H1 (cell line): ENCODE measurements at places on chromosomes 2 and 18. TPM values are rescaled to one million over a fixed set of nuclear protein-coding genes. Genes with fewer than 3 reads are reported as not detected.

DNA sequence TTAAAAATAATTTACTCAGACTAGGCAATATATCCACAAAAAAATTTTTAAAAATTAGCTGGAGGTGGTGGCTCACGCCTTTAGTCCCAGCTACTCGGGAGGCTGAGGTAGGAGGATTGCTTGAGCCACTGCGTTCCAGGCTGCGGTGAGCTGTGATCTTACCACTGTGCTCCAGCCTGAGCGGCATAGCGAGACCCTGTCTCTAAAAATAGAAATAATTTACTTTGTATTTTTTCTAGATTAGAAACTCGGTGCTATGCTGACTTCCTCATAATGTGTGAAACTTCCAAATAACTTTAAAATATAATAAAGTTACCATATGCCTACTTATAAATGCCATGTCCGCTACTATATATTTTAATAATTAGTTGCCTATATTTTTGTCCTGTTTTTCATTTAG, 6.7 kb downstream of the PPIG start:
- H3K4me1 ChIP-seq, result no peaks in the 10 kb centered on the region; the same call in 1 of the 2 replicates
- no peaks in the 10 kb centered on the region for H3K27me3 ChIP-seq
- no peak overlapping the region for H3K4me3 ChIP-seq
- H3K27ac ChIP-seq, result no peak overlapping the region

DNA sequence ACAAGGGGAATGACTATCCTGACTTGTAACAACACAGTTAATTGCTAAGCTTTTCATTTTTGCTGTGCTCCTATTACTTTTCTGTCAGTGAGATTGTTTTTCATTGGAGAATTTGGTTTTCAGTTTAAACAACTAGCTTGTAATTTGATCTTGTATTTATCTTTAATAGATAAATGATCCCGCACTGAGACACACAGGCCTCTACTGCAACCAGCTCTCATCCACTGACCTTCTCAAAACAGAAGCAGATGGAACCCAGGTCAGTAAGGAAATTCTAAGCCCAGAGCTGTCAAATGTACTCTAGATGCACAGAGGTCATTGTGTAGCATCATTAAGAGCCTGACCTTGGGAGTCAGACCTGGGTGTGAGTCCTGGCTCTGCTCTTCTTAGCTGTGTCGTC, 30.7 kb downstream of the PTRHD1 start:
- peaks cover 2% of the 10 kb centered on the region for H3K27me3 ChIP-seq
- peaks cover 3% of the 10 kb centered on the region; the same call in 1 of the 2 replicates for H3K36me3 ChIP-seq
- no peak overlapping the region for H3K27ac ChIP-seq
- H3K4me1 ChIP-seq, result no peaks in the 10 kb centered on the region

- H3K36me3 ChIP-seq, result no peaks in the 10 kb centered on the region
- no peaks in the 10 kb centered on the region for H3K27me3 ChIP-seq
- peak overlapping the region; percentile 89 for H3K27ac ChIP-seq
- peaks cover 33% of the 10 kb centered on the region for H3K4me1 ChIP-seq
- H3K4me3 ChIP-seq, result peak overlapping the region; percentile 68
Measured at GRCh38 chr2:231613331-231613662, 20.6 kb downstream of the TEX44 start.

DNA sequence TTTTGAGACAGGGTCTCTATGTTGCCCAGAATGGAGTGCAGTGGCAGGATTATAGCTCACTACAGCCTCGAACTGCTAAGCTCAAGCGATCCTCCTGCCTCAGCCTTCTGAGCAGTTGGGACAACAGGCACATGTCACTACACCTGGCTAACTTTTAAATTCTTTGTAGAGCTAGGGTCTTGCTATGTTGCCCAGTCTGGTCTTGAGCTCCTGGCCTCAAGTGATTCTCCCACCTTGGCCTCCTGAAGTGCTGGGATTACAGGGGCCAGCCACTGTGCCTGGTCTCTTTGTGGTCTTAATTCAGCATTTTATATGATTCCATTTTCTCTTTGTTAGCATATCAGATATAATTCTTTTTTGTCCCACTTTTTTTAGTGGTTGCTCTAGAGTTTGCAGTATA, 34.1 kb downstream of the CEP192 start:
- H3K4me1 ChIP-seq, result no peaks in the 10 kb centered on the region
- peaks cover 3% of the 10 kb centered on the region for H3K36me3 ChIP-seq
- DNase-seq, result no peak
- no peak overlapping the region for H3K4me3 ChIP-seq
- H3K27me3 ChIP-seq, result no peaks in the 10 kb centered on the region

- no peak overlapping the region for H3K4me3 ChIP-seq
- no peak for DNase-seq
- H3K27ac ChIP-seq, result no peak overlapping the region
- no peaks in the 10 kb centered on the region for H3K36me3 ChIP-seq
Measured at GRCh38 chr2:239118675-239119211, 270.9 kb downstream of the TWIST2 start.

DNA sequence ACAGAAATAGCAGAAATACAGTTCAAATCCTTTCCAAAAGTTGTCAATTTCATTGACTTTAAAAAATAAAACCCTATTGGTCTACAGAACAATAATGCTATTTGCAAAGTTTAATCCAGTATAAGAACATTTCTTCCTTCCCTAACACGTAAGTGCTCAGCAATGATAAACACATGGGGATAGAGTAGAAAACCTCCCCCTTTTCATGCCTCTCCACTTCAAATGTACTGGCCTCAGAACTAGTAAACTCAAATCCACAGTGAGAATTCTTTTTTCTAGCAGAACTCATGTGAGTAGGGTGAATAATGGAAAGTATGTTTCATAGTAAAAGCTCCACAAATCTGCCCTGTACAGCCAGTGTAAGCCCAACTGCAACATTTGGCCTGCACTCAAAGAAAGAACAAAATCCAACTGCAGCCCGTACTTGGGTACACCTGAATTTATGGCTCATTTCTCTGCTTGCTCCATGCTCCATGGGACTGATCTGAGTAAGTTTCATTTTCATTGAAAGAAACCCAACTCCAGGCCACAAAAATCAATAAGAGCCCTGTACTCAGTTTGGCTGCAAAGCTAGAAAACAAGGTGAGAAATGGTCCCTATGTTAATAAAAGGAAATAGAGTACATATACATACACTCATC, 115.0 kb upstream of the RMDN2 start:
- H3K4me1 ChIP-seq, result no peaks in the 10 kb centered on the region
- no peaks in the 10 kb centered on the region for H3K36me3 ChIP-seq
- H3K27ac ChIP-seq, result no peak overlapping the region
- H3K27me3 ChIP-seq, result no peaks in the 10 kb centered on the region
- DNase-seq, result no peak
- no peak overlapping the region for H3K4me3 ChIP-seq

DNA sequence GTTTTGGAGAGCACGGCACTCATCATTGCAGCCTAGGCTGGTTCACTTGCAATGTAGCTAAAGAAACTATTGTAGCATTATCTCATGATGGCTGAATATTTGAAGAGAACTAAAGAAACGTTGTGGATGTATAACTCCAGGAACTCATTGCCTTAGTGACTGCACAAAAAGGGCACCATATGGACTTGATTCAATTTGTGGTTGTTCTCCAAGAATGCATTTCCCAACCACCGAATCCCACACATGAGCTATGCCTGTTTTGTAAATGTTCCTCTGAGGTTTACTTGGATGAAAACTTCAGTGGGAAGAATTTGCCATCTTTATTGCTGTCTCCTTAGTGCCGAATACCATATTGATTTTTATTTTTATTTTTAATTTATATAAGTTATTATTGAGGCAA, 43.5 kb downstream of the DOK6 start:
- H3K36me3 ChIP-seq, result no peaks in the 10 kb centered on the region
- H3K27ac ChIP-seq, result no peak overlapping the region
- H3K4me3 ChIP-seq, result no peak overlapping the region
- no peaks in the 10 kb centered on the region for H3K4me1 ChIP-seq

GRCh38 chr2:231343988-231344387, 51.5 kb upstream of the B3GNT7 start:
- H3K27ac ChIP-seq, result no peak overlapping the region
- peaks cover 2% of the 10 kb centered on the region; the same call in 1 of the 2 replicates for H3K4me1 ChIP-seq
- no peaks in the 10 kb centered on the region for H3K36me3 ChIP-seq
- DNase-seq, result no peak
- H3K4me3 ChIP-seq, result no peak overlapping the region

DNA sequence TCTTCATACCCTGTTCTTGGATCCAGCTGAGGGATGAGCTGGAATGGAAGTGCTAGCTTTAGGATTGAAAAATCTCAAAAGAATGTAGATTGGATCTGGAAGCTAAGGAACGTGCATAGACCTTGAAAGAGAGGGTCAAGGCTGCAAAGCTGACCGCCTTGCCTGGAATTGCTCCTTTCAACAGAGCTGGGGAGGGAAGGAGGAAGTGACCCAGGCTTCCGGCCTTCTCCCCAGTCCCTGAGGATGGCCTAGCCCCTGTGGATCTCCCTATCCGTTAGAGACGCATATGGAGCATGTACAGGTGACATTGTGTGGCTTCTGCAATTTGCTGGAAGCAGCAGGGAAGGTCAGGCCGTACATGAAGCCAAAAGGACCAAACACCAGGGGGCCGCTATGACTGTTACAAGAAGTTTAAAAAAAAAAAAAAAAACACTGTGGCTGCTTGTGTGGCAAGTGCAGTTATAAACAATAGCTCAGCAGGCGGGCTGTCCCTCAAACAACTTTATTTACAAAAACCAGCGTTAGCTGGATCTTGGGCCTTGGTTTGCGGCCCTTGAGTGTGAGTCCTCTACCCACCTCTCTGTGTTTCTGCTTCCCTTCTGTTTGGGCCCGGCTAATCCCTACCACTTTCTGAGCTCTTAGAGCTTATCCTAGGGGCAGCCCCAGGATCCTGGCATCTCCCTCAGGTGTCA, 227.6 kb downstream of the SEPTIN10 start:
- no peak for DNase-seq
- H3K27me3 ChIP-seq, result no peaks in the 10 kb centered on the region
- H3K27ac ChIP-seq, result no peak overlapping the region
- peaks cover 13% of the 10 kb centered on the region for H3K4me1 ChIP-seq

GRCh38 chr2:39786761-39787522, 7.9 kb upstream of the THUMPD2 start:
- no peak overlapping the region for H3K27ac ChIP-seq
- H3K4me3 ChIP-seq, result no peak overlapping the region
- no peaks in the 10 kb centered on the region for H3K36me3 ChIP-seq
- DNase-seq, result no peak

DNA sequence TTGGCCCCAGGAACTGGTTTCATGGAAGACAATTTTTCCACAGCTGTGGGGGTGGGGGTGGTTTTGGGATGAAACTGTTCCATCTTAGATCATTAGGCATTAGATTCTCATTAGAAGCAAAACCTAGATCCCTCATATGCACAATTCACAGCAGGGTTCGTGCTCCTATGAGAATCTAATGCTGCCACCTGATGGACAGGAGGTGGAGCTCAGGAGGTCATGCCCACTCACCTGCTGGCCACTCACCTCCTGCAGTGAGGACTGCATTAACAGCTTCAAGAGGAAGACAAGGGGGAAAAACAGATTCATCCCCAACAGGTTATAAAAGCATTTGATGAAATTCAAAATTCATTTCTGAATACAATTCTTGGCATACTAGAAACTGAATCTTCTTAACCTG, 38.5 kb downstream of the THAP4 start:
- no peak for DNase-seq
- H3K4me1 ChIP-seq, result no peaks in the 10 kb centered on the region
- peaks cover 12% of the 10 kb centered on the region for H3K36me3 ChIP-seq
- H3K27ac ChIP-seq, result no peak overlapping the region
- H3K27me3 ChIP-seq, result no peaks in the 10 kb centered on the region

DNA sequence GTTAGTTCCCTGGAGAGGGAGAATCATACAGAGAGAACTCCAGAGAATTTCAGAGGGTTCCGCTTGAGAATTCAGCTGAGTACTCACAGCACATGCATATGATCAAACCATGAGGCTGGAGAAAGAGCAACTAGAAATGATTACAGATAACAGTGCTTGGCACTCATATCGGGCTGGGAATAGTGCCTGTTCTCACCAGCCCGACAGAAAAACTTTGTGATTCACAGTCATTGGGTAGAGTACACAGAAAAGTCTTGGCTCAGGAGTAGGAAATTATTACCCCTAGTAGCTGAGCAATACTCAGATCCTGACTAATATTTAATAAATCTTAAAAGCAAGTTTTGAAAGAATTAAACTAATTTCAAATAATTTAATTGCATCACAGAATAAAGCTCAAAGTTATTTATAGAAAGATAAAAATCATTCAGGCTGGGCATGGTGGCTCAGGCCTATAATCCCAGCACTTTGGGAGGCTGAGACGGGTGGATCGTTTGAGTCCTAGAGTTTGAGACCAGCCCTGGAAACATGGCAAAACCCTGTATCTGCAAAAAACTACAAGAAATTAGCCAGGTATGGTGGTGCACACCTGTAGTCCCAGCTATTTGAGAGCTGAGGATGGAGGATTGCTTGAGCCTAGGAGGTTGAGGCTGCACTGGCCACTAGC, 6.8 kb downstream of the WDPCP start:
- H3K36me3 ChIP-seq, result no peaks in the 10 kb centered on the region
- no peaks in the 10 kb centered on the region for H3K27me3 ChIP-seq
- no peak overlapping the region for H3K4me3 ChIP-seq
- no peak overlapping the region for H3K27ac ChIP-seq

- DNase-seq, result no peak
- H3K27me3 ChIP-seq, result no peaks in the 10 kb centered on the region
- no peaks in the 10 kb centered on the region for H3K4me1 ChIP-seq
- no peak overlapping the region for H3K4me3 ChIP-seq
- H3K27ac ChIP-seq, result no peak overlapping the region
Measured at GRCh38 chr2:24863641-24864040, 56.4 kb downstream of the ADCY3 start.

DNA sequence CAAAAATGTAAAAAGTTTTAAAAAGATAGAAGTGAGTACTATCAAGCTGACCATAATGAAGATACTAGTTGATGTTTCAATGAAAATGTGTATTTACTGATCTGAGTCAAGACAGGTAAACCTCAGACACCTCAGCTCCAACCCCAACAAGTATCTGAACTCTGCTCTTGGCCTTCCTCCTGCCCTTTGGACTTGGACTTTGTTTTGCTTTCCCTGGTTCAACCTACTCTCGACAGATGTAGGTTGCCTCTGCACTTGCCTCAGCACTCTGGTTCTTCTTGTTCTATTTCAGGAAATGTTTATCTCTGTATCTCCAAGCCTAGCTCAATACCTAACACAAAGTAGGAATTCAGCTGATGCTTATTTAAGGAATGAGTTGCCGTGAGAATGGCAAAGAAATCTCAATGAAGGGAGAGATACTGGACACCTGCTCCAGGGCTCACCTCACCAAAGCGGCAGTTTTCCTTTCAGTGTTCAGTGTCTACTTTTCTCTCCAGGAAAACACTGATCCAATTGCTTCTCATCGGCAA, 248.8 kb upstream of the CTAGE1 start:
- H3K4me1 ChIP-seq, result no peaks in the 10 kb centered on the region
- H3K4me3 ChIP-seq, result no peak overlapping the region
- H3K27me3 ChIP-seq, result no peaks in the 10 kb centered on the region
- no peak for DNase-seq
- no peak overlapping the region for H3K27ac ChIP-seq

- no peak for DNase-seq
- no peak overlapping the region for H3K4me3 ChIP-seq
- no peaks in the 10 kb centered on the region for H3K36me3 ChIP-seq
- H3K4me1 ChIP-seq, result no peaks in the 10 kb centered on the region
- no peak overlapping the region for H3K27ac ChIP-seq
Measured at GRCh38 chr18:75264926-75265597, 54.5 kb downstream of the TSHZ1 start.

GRCh38 chr2:233092432-233093165, 32.5 kb downstream of the INPP5D start:
- DNase-seq, result no peak
- no peaks in the 10 kb centered on the region for H3K4me1 ChIP-seq
- no peaks in the 10 kb centered on the region for H3K27me3 ChIP-seq

CCDC85A gene
- total RNA-seq, result 0.48 TPM in 1 of 2 replicates, not detected in the other

PDE1A gene
- total RNA-seq, result 0.15 and 0.34 TPM in 2 replicates

KYNU gene
- 0.13 TPM in 2 replicates for total RNA-seq

FAM110C gene
- total RNA-seq, result 13.2 and 15.4 TPM in 2 replicates

GALM gene
- 12.0 and 13.1 TPM in 2 replicates for total RNA-seq

LCT gene
- total RNA-seq, result 0.06 and 0.11 TPM in 2 replicates

CAPG gene
- 78.6 and 80.5 TPM in 2 replicates for total RNA-seq

LDLRAD4 gene
- total RNA-seq, result 1.2 and 1.4 TPM in 2 replicates

POTEI gene
- total RNA-seq, result 0.19 and 0.20 TPM in 2 replicates

CFAP221 gene
- 0.36 and 0.71 TPM in 2 replicates for total RNA-seq
